ENCODE measurements at places on chromosomes 6 and 20.

DNA sequence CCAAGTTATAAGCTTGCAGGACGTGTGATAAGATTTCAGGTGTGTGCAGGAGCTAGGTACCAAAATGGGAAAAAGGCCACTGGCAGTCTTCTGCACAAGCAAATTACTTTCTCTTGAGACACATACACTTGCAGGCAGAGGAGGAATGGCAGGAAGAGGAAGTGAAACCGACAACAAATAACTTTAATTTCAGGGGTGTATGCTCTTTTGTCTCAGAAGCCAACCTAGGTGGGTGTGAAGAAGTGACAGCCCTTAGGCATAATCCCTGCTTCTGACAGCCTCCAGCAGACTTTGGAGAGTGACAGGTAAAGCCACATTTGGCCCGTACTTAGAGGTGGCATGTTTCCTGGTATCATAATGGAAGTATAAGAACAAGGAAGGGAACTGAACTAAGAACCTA, 118.8 kb upstream of the TRAF3IP2 start:
- DNase-seq = no peak

- DNase-seq = no peak
Measured at GRCh38 chr6:77463861-77464494, 687 bp upstream of the HTR1B start.

DNA sequence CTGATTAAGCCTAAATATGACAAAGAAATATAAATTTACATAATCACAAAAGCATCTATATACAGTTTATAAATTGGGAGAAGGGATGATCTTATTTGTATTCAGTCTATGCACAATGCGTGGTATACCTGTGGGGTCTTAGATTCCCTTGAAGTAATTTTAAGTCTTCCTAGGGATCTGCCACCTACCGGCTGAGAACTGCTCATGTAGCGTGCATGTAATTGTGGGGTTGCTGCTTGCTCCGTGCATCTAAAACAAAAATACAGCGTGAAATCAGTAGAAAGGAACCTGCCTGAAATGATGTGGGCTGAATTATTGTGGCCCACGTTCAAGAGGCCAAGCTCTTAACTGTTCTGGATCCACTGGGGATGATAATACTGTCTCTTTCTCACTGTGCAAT, 187.3 kb downstream of the MBOAT1 start:
- no peak for DNase-seq

DNA sequence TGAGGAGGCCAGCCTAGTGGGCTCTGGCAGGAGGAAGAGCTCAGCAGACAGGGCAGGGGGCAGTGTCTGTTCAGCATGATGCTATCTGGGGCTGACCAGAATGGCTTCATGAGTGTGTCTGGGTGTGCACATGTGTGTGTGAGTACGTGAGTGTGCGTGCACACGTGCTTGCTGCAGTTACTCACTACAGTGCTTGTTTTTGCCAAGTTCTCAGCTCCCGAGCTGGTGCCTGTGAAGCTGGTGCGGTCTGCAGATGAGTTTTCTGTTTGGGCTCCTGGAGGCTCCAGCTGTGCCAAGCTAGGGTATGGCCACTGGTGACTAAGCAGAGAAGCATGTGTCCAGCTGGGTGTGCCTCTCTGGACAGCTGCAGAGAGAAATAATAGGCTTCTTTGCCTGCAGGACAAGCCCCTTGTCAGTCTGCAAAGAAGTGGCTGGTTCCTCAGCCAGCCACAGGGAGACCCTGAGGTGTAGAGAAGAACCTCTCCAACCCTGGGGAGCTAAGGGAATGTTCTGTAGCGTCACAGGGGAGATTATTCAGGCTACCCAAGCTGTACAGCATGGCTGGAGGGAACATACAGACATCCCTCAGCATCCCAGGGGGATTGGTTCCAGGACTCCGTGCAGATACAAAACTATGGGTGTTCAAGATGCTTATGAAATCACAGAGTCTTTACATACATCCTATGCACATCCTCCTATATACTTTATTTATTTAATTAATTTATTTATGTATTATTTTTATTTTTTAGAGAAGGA, 40.2 kb upstream of the FAM50B start:
- no peak for DNase-seq

DNA sequence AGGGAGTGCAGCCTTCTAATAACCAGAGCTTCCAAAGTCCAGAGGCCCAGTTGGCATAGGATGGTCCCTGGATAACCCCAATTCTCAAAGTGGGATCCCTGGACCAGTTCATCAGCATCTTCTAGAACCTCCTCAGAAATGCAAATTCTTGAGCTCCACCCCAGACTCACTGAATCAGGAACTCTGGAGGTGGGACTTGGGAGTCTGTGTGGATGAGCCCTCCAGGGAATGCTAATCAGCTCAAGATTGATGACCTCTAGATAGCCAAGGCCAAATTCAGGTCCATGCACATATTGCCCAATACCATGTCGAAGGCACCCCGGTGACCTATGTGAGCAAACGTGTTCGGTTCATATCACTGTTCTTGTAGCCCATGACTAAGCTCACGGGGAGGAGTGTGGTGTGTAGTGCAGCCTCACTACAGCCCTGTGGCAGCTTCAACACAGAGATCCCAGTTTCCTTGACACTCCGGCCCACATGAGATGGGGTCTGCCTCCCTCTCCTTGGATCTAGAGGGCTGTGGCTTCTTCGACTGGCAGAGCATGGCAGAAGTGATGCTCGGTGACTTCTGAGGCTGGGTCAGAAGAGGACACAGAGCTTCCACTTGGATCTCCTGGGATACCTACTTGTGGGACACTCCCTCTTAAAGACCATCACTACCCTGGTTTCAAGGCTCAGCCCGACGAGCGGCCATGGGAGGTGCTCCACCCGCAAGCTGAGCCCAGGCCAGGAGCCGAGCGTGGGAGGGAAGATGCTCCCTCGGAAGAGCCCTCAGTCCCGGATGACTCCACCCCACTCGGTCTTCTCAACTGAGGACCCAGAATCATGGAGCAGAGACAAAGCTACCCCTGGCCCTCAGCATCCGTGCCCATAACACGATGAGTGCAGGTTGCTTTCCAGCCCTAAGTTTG, 151.1 kb upstream of the CST7 start:
- no peak for DNase-seq

GRCh38 chr6:44636561-44637248, 249.2 kb downstream of the CDC5L start:
- no peak for DNase-seq

DNA sequence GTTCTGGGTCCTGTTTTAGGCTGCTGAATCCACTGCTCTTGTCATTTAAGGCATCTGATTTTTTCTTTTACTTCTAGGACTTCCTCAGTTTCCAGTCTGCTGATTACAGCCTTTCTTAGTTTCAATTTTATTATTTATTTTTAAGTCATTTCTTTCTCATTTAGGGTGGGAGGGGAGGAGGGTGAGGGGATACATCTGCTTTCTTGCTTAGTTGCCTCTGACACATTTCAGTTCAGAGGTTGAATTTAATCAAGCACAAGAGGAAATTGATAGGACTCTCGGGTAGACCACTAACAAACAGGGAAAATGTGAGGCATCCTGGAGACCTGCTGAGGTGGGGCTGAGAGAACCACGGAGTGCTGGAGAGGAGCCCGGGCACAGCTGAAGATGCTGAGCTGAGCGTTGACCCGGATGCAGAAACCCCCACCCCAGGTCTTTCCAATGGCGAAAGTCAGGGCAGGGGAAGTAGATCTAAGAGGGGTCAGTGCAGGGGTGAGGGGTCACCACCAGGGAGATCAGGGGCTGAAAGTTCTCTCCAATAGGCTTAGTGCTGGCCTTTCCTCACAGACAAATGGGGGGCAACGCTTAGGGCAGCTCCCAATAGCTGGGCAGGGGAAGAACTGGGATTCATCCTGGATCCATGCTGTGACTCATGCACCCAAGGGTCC, 7.6 kb upstream of the TREML2 start:
- no peak for DNase-seq

- no peak for DNase-seq
Measured at GRCh38 chr6:151402228-151402627, 10.9 kb upstream of the ZBTB2 start.

DNA sequence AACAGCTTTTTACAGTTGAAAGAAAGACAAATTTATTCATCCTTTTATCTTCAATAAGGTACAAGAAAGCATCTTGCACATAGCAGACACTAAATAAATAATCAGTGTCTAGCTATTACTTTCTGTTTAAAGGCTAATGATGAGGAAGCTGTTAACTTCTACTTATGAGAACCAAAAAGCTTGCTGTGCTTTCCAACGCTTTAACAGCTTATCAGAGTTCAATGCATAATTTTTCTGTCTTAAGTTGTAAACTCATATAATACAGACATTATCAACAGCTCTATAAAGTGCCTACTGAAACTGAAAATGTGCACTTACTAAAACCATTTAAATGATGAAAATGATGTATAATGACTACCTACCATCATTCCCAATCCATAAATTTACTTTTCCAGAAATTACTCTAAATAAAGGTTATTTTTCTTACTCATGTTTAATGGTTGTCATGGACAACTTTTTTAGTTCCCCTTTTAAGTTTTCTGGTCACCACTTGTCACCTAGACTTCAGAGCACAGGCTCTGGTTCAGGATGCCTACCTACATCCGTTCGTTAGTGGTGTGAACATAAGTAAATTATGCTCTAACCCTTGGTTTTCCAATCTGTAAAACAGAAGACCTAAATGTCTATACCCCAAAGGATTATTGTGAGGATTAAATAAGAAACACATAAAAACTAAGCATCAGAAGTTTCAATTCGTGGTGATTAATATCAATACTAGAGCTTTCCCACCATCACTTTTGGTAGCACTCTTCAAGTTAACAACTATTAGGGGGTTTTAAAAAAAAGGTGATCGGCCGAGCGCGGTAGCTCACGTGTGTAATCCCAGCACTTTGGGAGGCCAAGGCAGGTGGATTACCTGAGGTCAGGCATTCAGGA, 8.0 kb downstream of the PNISR start:
- no peak for DNase-seq

DNA sequence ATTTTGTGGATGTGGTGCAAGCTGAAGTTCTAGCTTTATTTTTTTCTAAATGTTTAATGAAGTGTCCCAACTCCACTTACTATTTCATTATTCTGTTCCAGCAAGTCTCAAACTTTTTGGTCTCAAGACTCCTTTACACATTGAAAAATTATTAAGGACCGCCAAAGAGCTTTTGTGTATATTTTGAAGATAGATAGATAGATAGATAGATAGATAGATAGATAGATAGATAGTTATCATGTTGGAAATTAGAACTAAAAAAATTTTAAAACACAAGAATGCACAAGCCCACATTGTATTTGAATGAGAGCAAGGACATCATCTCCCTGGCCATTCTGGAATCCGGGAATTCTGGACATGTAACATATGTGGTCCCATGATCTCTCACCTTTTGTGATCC, 181.2 kb upstream of the SNX9 start:
- DNase-seq = no peak

- DNase-seq = no peak
Measured at GRCh38 chr6:146875927-146876270, 277.1 kb downstream of the ADGB start.

GRCh38 chr6:21531393-21531792, 62.2 kb upstream of the SOX4 start:
- no peak for DNase-seq

DNA sequence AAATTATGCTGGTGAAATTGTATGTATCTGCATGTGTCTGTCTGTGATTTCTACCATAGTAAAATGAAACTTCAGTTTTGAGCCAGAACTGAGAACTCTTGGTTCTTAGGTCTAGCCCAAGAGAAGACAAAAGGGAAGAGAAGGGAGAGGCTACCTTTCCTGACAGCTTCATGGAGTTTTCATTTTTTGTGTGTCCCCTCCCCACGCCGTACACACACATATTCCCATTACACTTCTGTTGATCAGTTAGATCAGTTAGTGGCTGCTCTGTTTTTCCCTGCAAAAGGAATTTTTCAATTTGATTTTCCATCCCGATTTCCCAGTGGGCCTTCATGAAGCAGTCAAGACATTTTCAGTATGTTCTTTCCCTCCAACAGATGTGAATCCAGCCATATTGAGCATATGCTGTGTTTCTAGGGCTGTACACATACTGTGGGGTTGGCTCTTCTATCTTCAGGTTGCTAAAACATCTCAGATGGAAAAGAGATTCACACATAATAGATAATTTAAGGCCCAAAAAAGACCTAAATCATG, 52.5 kb downstream of the HIVEP1 start:
- DNase-seq = no peak

DNA sequence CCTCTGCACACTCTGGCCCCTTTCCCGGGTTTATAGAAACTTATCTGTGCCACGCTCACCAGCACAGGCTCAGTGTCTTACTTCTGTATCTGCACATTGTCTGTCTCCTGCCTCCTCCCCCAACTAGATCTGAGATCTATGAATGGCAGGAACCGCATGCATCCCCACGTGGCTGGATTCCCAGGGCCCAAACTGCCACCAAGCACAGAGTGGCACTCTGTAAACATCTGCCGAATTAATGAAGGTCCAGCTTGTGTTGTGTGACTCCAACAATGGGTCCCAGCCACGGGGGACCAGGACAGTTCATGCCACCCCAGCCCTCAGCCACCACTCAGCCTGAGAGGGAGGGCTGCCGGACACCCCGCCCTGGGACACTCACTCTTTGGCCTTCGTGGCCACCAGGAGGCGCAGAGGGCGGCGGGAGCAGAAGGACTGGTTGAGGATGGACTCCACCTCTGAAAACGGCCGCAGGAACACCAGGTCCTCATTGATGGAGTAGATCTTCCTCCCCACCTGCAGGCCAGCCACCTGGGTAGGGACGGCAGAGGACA, 171.1 kb downstream of the PREX1 start:
- no peak for DNase-seq

GRCh38 chr20:41003143-41003935, 25.3 kb upstream of the TOP1 start:
- peak; percentile 34 for DNase-seq

DNA sequence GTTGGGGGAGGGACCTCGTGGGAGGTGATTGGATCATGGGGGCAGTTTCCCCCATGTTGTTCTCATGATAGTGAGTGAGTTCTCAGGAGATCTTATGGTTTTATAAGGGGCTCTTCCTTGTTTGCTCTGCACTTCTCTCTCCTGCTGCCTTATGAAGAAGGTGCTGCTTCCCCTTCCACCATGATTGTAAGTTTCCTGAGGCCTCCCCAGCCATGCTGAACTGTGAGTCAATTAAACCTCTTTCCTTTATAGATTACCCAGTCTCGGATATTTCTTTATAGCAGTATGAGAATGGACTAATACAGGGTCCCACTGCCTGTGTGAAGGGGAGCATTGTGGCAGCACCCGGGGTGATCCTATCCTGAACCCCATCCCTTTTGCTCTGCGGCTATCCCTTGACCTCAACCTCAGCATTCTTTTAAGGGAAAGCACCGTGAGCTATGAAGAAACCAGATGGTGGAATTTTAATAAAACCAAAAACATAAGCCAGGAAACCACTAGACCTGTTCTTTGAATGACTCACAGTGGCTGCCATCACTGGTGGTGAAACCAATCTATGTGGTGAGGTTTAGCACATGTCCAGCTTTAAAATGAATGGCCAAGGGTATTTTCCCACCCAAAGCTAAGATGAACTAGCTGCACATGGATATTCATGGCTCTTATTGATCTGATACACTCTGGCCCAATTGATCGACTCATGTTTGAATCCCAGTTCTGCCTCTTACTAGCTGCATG, 62.2 kb downstream of the ZDHHC14 start:
- no peak for DNase-seq

- DNase-seq = no peak
Measured at GRCh38 chr6:167711768-167712730, 114.7 kb upstream of the AFDN start.

Data from stimulated activated CD4-positive, alpha-beta T cell treated with anti-CD3 and anti-CD28 coated beads, Interleukin-15, amount 100 ng/mL, for 1 hour (primary cell).